ENCODE measurements at places on chromosomes 11 and 22.
A peak's percentile ranks its signal among the peaks of the same experiment; 100 is the strongest.

- peak; percentile 52 for DNase-seq
Observed at GRCh38 chr22:36194971-36195370, 6.6 kb downstream of the APOL4 start.

- DNase-seq = no peak
Observed at GRCh38 chr11:117887431-117888138, 11.1 kb upstream of the FXYD6 start.

- no peak for DNase-seq
Observed at GRCh38 chr11:132335311-132335710, 964.9 kb downstream of the NTM start.

DNA sequence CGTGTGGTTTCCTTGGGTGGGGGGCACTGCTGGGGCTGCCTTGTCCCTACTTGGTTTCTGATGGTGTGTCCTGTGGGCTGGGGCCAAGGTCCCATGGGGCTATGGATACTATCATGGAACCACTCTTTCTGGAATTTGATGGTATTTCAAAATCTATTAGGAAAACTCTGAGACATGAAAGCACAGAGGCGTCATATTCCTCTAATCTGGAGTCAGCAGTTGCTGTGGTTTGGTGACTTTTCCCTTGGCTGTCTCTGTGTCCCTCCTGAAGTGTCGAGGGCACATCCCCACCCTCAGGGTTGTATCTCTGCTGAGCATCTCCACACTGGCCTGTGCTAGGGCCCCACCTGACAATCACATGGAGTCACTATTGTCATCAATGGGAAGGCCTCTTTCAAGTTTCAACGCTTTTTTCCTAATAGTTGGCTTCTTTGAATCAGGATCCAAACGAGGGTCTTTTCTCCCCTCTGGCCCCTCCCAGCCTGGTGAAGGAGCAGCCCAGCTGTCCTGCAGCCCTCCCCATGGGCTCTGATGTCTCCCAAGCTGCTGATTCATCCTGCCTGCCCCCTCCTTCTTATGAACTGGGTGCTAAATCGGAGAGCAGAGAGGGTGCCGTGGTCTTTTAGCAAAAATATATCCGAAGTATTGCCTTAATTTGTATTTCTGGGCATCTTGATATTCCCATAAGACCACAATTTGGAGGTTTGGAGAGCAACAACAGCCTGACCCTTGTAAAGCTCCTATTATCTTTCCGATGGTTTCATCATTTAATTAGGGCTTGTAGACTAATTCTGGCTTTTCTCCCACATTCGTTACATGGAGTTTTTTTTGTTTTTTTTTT, 38.5 kb downstream of the MED15 start:
- no peak for DNase-seq

DNA sequence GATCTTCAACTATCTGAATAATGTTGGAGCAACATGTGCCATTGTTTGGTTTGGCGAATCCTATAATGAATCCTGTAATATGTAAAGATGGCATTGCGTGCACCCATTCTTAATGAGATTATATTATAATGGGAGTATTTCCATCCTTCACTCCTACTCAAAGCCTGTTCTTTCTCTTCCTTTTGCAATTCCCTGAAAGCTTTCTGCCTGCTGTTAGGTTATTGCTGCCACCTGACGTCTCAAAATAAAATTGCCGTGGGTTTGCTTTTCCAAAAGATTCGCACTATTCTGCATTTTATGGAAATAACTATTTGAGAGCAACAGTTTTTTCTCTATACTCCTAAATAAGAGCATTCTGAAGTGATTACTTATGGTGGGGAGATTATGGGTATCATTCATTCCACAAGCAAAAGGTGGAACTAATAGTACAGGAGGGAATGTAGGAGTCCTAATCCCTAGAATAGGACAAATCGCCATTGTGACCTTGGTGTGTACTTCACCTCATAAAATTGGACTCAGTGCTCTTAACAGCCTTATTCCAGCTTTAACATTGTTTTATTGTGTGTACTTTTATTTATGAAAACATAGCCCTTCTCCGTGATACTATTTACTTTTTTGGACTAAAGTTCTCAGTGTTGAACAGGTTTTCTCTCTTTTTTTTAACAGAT, 69.6 kb upstream of the ALKBH3 start:
- DNase-seq = no peak

GRCh38 chr11:44072757-44073658, 6.9 kb downstream of the ACCS start:
- DNase-seq = no peak

DNA sequence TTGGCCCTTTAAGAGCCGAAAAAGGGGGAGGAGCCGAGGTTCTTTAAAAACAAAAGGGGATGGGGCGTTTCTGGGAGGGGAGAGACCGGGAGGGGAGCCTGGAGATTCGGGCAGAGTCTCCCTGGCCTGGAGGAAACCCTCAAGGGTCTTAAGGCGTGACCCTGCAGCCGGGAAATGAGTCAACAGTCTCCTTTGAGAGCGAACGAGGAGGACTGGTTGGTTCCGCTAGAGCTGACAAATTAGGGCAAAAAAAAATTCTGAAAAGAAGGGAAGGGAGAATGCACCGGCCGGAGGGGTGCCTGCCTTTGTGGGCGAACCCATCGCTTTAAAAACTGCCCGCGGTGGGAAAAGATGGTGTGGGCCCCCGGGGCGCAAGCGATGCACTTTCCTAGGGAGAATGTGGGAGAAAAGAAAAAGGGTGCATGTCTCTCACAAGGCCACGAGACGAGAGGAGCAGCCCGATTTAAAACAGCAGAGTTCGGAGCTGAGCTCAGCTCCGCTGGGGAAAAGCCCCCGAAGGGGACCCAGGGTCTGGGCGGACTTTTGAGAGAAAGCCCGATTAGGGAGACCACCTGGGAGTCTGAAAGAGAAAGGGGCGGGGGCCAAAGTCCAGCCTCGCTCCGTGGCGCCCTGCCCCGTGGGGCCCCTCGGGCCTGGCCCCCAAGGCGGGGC, 874 bp downstream of the ZFTA start:
- peak; percentile 52 for DNase-seq
